Hypothalamus (tissue), 51 donors: ENCODE measurements at places on chromosomes 3 and 15.

- no peak for DNase-seq
Observed at GRCh38 chr15:77605547-77605946, 27.2 kb downstream of the LINGO1 start.

- DNase-seq: peak; percentile 14
Observed at GRCh38 chr15:43241100-43241499, 20.3 kb upstream of the EPB42 start.

DNA sequence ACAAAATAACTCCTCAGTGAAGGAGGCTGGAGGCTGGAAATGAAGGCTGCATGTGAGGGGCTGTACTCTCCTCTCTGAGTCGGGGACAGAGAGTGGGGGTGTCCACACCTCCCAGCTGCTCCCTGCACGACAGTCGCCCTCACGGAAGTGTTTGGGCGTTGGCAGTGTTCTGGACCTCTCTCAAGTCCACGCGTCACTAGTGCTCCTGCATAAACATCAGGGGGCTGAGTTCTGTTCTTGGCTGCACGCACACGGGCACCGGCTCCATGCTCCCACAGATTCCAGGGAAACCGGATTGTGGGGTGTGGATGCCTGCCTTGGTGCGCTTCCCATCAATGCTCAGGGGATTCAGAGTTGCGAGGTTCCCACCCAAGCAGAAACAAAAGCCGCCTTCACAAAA is 7.4 kb downstream of the RASGRF1 start:
- no peak for DNase-seq

DNA sequence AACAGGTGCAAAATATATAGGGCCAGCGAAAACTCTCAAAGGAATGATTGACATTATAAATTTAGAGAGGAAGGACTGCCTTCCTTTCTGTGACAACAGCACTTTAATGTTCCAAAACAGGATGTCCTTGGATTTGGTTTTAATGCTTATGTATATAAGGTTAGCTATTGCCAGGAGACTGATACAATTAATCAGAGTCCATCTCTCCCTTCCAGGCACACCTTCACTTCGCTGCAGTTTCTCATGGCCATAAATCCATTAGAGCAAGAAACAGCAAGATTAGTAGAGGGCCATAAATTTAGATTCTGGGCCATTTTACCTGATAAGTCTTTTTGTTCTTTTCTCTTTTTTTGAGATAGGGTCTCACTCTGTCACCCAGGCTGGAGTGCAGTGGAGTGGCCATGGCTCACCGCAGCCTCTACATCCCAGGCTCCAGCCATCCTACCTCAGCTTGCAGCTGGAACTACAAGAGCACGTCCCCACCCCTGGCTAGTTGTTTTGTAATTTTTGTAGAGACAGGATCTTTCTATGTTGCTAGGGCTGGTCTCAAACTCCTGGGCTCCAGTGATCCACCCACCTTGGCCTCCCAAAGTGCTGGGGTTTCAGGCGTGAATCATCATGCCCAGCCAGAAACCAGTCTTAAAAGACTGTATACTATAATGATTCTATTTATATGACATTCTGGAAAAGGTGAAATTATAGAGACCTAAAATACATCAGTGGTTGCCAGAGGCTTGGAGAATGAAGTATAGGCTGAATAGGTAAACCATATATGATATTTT is 15.7 kb upstream of the TFRC start:
- DNase-seq: no peak
